ENCODE measurements at places on chromosomes 2 and 18.

DNA sequence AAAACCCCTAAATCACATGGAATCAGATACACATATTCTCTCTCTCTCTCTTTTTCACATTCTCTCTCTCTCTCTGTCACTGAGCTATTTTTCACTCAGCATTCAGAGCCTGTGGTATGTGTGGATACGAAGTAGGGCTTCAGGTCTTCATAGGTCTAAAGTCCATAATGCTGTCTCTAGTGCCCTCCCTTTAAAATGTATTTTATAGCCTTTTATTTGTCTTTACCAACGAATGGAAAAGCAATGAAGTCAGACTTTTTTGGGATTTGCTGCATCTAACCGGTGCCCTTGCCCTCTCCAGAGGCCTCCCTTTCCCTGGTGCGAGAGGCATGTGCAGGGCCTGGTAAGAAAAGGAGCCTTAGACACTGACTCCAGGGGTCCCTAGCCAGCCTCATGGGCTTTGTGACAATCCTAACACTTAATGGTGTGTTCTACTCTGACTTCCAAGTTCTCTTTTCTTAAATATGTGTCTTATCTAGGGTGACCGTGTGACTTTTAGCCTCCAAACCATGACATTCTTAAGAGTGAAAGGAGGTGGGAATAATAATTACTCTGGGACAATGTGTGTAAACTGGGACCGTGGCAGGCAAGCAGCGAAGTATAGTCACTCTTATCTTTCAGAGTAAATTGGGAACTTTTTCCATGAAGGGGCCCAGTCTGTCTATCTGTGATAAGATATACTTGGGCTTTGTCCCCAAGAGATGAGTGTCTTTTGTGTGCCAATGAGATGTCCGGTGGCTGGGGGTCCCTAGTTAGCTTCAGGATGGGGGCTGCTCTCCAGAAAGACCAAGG lies 101.1 kb downstream of the B3GNT2 start:
- no peak for DNase-seq

DNA sequence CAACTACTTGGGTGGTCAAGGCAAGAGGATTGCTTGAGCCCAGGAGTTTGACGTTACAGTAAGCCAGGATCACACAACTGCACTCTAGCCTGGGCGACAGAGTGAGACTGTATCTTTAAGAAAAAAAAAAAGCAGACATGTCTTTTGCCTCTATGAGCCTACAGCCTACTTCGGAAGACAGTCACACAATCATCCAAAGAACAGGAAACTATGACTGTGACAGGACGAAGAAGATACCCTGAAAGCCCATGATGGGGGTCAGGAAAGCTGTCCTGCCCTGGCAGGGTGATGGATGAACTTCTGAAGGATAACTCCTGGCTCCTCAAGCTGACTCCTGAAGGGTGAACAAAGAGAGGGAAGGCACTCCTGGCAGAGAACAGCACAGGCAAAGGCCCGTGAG lies 251.7 kb upstream of the SIX2 start:
- no peak for DNase-seq

DNA sequence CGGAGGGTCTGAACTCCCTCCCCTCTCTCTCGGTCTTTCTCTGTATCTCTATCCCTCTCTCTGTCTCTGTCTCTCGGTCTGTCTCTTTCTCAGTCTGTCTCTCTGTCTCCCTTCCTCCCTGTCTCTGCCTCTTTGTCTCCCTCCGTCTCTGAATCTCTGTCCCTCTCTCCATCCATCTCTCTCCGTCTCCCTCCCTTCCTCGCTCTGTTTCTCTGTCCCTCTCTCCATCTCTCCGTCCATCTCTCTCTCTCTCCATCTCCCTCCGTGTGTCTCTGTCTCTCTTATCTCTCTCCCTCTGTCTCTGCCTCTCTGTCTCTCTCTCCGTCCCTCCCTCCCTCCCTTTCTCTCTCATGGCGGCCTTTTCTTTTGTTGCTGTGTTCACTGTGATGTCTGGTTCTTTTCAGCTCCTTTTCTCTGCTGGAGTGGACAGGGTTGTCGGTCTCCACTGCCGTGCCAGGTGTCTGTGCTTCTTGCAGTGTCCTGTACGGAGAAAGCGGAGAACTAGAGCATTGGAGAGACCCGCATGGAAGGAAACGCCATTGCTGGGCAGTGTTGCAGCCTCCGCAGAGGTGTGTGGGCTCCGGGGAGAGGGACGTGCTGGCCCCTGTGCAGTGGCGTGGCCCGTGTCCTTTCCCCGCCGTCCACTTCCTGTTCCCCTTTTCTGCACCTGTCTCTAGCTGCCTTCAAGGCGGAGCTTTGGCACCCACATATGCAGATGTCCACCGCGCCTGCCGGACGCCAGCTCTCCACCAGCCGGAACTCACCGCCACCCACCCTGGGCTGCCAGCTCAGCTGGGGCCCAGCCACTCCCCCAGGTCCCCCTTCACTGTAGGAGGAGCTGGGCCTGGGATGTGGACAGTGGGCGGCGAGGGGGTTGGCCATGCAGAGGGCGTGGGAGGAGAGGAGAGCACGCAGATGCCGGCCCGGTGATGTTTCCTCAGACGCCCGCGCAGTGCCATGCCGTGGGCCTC lies 113.1 kb downstream of the NFATC1 start:
- no peak for DNase-seq

GRCh38 chr2:138137949-138138348 lies 173.7 kb downstream of the HNMT start:
- DNase-seq = no peak

GRCh38 chr2:216308576-216308975 lies 63.7 kb downstream of the MARCHF4 start:
- DNase-seq = no peak

DNA sequence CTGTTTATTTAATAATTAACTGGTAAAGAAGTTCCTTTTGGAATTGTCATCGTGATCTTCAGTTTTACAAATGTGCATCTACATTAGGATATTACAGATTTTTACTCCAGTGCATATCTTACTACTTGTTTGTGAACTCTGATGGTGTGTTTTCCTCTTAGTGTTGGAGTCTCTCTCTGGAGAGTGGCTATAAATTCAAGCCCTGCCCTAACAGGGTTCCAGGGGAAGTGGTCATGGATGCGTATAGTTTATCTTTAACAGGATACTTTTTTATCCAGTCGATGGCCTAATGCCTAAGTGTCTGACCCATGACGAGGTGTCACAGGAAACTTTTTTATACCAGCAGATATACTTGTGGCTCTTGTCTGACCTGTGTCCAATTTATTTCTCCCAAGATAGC lies 75.4 kb downstream of the CHN1 start:
- DNase-seq = no peak

GRCh38 chr2:229037621-229038020 lies 233.5 kb downstream of the PID1 start:
- DNase-seq = no peak

DNA sequence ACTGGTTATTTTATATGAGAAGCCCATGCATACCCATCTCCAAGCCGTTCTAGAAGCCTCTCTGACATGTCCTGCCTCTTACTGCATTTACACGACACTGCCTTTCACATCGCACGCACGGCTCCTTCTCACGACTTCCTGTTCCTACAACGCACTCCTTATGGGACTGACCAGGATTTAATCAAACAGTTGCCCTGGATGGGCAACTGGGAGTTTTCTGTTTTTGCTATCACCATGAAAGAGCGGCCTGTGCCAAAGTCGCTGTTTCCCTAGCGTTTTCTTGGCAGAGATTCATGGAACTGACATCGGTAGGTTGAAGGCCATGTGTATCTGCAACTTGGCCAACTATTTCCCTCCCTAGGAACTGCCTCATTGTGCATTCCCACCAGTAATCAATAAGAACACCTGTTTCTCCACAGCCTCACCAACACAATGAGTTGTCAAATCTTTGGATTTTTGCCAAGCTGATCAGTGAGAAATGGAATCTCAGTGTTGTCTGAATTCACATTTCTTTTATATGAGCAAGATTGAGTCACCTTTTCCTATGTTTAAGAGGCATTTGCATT lies 97.2 kb upstream of the OTOS start:
- DNase-seq = no peak

DNA sequence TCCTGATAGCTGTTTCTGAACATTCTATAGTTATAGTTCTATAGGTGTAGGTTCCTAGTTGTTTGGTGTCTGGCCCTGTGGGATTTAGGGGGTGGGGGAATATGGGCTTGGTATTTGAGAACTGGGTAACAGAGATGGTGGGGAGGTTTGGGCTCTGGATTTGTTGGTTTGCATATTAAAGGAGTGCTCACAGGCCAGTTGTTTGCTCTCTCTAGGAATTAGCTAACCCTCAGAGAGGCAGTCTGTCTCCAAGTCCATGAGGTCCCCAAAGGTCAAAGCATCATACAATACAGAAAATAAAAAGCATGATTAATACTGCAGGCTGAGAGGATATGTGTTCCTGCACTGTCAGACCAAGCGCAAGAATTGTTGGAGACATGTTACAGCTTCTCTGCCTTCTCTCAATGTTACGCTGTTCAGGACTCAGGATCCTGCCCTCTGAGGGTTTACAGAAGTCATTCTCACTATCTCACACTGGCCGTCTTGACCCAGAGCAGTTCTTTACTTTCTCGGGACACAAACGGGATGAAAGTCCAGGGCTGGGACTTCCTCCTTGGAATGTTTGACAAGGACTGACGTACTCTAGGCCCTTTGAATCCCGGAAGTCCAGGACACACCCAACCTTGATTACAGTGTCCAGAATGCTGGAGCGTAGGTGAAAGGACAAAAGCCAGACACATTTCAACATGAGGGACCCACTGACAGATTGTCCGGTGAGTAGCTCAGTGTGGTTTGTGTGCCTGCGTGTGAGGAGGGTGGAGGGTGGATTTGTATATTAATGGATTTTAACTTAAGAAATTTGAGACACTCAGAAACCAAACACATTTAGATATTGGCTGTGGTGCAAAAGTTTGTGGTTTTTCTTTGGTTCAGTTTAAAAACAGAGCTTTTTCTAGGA lies at the start of gene NOSTRIN:
Gene NOSTRIN, plus strand, starts transcription at position 677 of the 898 bp plus-strand sequence. Its CDS starts 10 bp downstream, at position 687.
- no peak for DNase-seq

Measured in anterior cingulate cortex (tissue), 58 donors.